HT1080 (cell line): ENCODE measurements at places on chromosomes 11 and 22.

DNA sequence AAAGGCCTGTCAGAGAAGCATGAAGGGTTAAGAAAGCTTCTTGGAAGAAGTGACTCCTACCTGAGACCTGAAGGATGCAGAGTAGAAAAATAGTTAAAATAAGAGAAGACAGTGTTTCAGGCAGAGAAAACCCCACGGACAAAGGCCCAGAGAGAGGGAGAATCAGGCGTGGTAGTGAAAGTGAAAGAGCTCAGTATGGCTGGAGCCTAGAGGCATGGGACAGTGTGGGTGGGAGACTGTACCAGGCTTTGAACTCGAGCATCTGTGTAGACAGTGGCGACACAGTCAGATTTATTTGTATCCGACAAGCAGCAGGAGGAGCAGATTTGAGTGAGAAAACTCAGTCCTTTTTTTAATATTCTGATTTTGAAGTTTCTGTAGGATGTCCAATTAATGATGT, 360.0 kb downstream of the OPCML start:
- DNase-seq = no peak

DNA sequence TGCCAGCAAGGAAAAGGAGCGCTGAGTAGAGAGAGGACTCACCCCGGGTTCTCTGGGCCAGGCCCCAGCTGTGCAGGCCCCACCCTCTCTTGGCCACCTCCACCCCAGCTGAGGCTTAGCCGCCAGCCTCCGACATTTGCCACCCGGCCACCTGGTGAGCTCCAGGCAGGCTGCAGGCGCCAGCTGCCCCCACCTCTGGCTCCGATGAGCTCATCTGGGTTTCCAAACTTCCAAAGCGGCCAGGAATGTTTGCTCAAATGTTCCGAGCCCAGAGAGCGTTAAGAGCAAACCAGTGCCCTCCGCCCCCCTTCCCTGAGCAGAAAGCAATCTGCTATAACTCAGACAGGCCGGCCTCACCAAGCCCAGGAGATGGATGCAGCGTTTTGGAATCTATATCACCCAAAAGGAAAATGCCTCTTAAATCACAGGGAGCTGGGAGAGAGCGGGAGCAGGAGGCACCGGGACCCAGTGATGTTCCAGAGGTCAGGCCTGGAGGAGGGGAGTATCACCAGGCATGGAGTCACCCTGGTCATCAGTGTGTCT, 9.1 kb upstream of the MN1 start:
- no peak for DNase-seq

DNA sequence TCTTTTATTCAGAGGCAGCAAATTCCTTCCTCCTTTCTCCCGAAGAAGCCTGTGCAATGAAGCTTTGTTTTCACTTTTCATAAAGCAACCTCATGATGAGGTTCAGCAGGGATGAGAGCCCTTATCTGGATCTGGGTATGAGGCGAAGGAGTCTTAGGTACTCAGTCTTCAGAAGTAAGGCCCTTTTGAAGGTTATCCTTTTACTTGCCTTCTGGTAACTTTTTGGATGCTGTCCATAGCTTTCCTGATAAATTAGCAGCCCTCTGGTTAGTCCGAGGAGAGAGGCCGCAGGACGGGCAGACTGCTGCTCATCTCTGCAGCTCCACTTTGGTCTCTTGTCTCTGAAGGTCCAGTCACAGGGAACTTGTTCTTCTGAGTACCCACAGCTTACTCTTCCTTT, 1.1 kb downstream of the TRIM22 start:
- DNase-seq = no peak

DNA sequence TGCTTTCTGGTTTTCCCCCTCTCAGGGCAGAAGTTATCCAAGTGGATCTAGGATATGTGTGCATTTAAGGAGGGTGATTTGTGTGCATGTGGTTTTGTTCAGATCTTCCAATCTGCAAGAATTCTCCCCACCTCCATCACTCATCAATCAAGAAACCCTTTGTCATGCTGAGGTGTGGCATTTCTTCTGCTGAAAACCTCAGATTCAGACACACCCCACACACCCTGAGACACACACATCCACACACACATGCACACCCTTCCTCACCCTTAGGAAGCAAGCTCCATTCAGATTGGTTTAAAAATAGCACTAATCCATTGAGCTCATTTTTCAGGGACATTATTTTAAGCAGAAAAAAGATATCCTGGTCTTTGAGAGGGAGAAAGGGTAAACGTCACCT, 106.1 kb upstream of the HSD17B12 start:
- DNase-seq = no peak

GRCh38 chr22:45101515-45102227, 62.1 kb upstream of the NUP50 start:
- peak; percentile 43 for DNase-seq

GRCh38 chr11:122146475-122146874, 30.5 kb upstream of the BLID start:
- DNase-seq = peak; percentile 73

DNA sequence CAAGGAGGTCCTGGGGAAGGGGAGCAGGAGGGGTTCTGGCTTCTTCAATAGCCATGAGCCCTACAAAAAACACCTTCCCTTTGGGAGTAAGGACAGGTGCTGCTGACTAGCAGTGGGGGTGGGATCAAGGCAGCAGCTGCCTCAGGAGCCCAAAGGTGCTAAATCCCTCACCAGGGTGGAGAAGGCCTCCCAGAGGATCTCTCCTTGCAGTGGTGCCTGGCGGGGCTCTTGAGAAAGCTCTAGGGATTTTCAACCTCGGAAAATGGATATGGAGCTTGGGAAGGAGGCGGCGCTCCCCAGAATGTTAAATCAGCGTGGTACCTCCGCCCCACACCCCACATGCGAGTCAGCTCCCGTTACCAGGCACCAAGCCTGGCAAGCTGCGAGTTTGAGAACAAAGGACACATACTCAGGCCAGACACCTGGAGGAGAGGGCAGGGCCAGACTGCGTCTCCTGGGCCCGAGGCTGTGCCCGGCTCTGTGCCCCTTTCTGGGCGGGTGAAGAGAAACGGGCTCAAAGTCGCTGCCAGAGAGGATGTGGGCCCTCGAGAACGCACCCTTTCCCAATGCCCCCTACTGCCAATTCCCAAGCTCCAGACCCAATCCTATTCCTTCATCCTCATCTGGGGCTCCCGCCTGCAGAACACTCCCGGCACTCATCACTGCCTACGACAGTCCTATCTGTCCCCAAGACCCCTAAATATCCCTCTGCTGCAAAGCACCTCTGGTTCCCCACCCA, 139.0 kb downstream of the BRD1 start:
- no peak for DNase-seq

DNA sequence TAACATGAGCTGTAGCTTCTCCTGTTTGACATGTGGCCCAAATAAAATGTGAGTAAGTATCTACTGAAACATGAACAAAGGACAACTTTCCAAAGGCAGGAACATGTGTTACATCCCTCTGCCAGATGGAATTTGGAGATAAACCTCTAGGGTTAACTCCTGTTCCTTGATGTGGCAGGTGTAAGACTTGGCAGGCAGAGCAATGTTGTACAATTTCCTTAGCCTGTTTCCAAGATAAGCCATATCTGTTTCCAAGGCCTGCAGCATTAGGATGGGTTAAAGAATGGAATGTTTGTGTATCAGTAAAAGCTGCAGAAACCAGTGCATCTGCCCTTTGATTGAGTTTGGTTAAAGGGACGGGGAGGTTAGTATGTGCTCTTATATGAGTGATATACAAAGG, 8.8 kb upstream of the DNAJB13 start:
- DNase-seq = no peak

DNA sequence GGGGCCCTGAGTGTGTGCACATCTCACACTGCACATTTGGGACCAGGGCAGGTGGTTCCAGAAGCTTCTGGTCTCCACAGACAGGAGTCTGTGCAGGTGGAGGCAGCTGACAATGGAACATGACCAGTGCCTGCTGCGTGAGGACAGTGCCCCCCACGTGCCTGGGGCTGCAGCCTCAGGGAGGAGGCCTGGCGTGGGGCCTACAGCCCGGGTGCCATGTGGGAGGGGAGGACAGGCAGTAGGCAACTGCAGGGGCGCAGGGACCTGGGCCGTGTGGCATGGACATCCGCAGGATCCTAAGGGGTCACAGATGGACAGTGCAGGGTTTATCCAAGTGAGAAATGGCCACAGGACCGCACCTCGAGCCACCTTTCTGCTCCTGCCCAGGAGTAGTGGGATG, 28.8 kb downstream of the TSPAN4 start:
- DNase-seq = no peak

- no peak for DNase-seq
Observed at GRCh38 chr11:31794548-31794947, 16.6 kb downstream of the PAX6 start.

- DNase-seq = peak; percentile 81
Observed at GRCh38 chr22:39820256-39820655, 73.3 kb downstream of the ENTHD1 start.

DNA sequence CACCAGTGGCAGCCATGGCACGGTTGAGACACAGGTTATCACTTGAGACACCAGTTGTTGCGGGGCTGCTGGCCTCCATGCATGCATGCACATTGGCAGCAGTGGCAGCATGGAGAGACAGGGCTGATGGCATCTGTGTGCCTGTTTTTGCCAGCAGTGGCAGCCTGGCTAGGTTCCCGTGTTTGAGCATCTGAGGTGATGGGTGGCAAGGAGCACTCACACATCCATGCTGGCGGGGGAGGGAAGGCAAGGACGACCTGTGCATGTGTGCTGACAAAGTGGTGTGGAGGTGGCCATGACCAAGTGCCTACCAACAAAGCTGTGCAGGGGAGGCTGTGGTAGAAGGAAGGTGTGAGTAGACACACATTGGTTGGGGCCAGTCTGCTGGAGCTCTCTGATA, 133.5 kb downstream of the CNTN5 start:
- DNase-seq = no peak

GRCh38 chr11:61392981-61393595, 701 bp downstream of the TMEM216 start:
- no peak for DNase-seq

DNA sequence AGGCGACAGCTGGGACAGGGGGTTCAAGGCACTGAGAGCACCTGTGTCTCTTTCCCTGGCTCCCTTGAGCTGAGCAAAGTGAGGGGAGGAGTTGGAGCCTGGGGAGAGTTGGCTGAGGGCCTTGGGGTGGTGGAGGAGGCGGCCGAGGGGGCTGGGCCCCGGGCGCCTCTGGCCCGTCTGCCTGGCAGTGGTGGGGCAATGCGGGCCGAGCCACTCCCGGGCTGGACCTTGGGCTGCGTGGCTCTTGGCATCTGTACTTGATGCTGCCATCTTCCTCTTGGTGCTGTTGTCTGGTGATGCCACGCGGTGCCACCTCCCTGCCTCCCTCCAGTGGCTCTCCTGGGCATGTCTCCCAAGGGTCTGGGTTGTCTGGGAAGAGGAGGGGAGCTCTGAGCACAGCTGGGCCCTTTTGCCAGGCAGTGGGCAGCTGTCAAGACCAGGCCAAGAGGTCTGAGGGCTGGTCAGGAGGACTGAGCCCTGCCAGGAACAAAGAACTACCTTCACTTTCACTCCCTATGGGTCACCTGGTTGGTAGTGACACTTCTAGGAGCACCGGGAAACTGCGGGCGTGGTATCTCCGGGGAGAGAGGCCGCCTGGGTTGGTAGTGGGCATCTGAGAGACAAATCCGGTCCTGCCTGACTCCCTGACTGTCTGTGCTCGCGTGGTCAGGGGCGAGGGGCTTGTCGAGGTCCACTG, 1.3 kb downstream of the GRIK4 start:
- no peak for DNase-seq

DNA sequence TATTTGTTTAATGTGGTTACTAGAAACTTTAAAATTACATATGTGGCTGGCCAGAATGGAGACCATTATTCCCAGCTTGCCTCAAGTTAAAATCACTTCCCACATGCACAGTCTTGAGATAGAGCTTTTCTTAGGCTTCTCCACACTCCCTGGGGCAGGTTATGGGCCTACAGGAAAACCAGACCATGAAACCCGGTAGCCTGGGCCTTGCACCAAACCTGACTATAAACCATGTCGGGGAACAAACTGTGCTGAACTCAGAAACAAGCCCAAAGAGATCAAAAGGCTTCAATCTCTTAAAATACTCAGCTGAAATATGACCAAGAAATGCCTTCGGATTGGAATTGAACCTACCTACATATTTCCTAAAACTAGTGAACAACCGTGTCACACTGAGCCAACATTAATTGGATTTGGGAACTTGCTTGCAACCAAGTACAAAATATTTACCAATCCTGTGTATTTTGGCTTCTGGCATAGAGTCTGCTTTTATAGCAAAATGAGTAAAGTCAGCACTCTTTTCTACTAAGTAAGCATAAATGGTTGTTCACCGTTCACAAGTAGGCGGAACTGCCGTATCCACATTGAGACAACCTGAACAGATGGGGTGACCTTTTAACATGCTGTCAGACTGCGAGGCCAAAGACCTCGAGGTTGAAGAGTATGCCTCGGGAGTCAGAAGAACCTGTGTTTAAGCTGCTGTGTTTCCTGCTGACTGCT, 199.5 kb downstream of the FAM76B start:
- no peak for DNase-seq
